ENCODE measurements at places on chromosomes 7 and 10.

DNA sequence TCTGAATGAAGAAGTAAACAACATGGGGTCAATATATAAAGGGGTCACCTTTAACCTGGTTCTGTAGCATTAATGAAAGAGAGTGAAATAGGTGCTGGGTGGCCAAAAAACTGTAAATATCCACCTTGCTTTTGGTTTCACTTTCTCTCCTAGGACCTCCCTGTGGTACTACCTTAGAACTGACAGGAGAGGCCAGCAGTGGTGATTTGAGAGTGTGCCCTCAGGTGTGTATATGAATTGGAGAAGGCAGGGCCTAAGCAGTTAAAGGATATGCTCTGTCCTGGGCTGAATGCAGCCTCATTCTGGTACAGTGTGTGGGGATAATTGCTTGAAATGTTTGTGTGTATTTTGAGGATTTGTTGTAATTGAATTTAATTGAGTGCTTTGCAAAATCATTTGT lies 62.0 kb downstream of the BBS9 start:
- no peak for DNase-seq

DNA sequence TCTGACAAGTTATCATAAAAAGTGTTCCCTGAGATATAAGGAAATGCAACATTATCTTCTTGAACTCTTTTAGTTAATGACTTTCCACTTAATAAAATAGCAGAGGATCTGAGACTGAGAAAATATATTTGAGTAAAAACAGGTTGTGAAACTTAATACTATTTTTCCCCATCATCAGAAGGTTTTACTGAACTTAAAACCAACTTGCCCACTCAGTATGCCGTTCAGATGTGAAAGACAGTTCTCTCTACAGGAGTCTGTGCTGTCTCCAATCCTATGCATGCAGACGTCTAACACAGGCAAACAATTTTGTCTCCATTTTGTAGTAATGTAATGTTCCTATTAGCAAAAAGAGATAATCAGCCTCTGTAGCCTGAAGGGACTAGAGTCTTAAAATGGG lies 38.2 kb upstream of the CYP2C18 start:
- no peak for DNase-seq

DNA sequence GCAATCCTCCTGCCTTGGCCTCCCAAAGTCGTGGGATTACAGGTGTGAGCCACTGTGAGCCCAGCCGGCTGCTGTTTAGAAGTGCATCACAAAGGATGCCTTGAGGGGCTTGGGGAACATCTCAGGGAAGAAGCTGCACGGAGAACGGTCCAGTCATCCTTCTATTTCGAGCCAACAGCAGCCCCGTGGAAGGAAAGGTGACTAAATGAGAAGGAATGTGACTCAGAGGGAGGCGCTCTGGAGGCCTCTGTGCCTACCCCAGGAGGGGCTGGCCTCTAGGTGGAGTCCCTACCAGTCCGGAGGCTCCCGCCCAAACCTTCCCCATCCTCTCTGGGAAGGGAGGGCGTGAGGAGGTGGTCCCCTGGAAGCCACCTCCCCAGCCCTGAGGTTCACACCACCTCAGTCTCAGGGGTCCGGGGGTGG lies 76.2 kb downstream of the CTBP2 start:
- no peak for DNase-seq

- DNase-seq = no peak
Measured at GRCh38 chr7:83130623-83131545, 31.8 kb downstream of the PCLO start.

GRCh38 chr10:119644205-119644814 lies 6.9 kb upstream of the BAG3 start:
- no peak for DNase-seq

DNA sequence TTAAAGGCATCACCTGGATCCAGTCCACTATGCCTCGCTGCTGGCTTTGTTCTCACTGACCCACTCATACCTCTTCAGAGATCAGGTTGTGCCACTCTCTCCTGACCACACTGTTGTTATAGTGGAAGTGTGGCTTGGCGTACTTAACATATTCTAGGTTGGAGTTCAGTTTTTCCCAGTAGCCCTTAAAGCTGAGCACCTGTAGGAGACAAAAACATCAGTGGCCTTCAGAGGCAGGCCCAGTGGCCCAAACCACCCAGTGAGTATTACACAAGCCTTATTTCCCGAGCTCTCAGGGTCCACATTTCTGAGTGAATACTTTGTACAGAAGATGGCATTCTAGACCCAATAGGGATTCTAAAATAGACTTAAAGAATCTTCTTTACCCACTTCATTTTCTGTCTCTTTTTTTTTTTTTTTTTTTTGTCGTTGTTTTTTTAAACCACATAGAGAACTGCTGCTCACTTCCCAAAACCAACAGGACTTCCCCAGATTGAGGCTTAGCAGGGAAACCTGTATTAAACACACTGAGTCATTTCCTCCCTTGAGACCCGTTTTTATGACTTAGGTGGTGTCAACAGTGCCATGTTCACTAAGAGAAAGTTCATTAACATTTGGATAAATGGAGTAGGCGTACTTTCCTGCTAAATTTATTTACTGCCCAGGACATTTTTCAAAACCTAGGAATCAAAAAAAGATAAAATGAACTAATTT lies 85.8 kb downstream of the GSAP start:
- no peak for DNase-seq

DNA sequence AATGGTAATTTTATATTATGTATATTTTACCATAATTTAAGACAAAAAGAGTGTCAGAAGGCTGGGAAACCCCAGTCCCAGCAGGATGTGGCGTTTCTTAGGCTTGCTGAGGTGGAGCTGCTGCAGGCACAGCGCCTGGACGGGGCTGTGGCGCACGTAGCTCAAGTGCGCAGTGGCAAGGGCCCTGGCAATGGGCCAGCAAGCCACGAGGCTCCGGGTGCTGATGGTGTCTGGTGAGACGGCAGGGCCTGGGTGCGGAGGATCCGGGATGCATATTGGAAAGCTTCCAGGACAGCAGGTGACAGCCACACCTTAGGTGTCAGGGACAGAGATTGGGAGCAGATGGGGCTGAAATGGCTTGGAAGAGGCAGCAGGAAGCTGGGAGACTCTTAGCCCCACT lies 37.2 kb downstream of the CLEC2L start:
- no peak for DNase-seq

- no peak for DNase-seq
Measured at GRCh38 chr10:7485244-7485556, 74.4 kb upstream of the SFMBT2 start.

GRCh38 chr7:77450613-77451012 lies 34.5 kb upstream of the GSAP start:
- DNase-seq = no peak

DNA sequence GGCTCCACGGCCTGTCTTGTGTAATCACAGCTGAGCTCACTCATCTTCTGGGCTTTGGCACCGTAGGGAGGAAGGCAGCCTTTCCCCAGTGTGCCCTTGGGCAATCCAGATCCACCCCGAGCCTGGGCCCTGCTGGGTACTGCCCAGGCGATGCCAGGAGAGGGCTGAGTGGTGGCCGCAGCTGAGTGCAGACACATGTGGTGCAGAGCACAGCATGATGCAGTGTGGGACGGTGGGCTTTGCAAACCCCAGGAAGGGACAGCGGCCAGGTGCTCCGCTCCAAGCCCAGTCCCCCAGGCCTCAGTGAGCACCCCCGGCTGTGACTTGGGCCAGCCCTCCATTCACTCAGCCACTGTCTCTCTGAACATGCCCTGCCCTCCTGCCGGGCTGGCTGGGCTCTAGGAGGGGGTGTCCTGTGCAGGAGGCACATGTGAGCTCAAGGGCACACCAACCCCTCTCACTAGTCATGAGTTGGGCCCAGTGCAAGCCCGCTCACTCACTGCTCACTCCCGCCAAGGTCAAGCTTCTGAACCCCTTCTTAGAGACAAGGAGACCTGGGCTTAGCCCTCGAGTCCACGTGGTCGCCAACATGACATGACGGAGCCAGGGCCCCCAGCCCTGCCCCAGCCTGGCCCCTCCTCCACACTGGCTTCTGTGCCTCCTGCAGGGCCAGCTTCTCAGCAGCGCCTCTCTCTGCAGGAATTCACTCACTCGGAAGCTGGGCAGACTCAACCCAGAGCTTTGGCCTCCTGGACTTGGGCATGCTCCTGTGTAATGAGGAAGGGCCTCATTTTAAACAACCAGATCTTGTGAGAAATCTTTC lies 77.5 kb upstream of the INSIG1 start:
- no peak for DNase-seq

DNA sequence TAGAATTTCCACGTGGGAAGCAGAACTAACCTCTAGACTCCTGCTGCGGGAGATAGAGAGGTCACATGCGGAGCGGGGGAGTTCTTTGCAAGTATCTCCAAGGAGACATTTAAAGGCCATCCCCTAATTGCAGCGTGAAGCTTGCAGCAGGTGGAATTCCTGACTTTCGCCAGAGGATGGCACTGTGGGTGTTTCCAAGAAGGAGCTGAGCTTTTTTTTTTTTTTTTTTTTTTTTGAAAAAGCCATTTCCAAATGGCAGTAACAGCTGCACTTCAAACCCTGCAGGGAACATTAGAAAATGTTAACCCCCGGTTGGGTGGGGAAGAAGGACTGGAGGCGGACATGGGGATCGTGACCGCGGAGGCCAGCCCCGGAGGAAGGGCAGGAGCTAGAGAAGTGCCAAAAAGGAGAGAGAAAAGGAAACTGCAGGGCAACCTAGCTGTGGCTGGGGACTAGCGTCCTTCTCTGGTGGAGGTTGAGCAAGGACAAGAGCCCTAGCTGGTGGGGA lies 487.7 kb downstream of the TYW1 start:
- DNase-seq = peak; percentile 72
